ENCODE measurements at places on chromosomes 3 and 15. TPM values are rescaled to one million over a fixed set of nuclear protein-coding genes. Genes with fewer than 3 reads are reported as not detected.

- H3K4me1 ChIP-seq = peaks cover 1% of the 10 kb centered on the region
- H3K27ac ChIP-seq = no peak overlapping the region
- no peaks in the 10 kb centered on the region for H3K36me3 ChIP-seq
- H3K4me3 ChIP-seq = no peak overlapping the region
Observed at GRCh38 chr3:87375231-87375682, 98.9 kb upstream of the POU1F1 start.

DNA sequence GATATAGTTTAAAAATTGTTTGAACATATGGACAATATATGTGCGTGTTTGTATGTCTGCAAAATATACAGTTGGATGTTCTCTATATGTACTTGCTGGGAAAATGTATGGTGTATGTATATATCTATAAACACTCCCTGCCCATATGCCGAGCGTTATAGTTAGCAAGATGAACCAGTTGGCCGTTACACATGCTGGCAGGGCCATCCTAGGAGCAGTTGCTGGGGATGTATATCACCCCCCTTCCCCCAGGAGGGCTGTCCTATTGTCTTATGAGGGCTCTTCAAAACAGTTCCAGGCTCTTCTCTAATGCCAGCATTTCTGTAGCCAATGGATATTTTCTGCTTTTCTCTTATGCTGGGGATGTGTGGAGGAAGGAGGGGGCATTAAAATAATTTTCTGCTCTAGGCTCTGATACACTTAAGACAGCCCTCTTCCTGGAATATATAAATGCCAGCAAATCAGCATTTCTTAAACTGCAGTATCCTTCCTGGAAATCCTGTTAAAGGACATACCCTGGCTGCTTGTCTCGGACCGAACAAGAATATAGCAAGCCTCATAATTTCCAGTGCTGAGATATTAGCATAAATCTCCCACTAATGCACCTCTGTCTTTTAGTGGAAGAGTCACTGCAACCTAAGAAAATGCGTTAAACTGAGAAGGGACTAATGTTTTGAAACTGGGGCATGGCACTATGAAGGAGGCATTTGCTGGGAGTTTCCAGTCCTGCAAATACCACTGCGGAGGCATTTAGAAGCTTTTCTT is 134.4 kb downstream of the MDFIC2 start:
- H3K4me1 ChIP-seq = no peaks in the 10 kb centered on the region
- no peak for DNase-seq
- peaks cover 5% of the 10 kb centered on the region for H3K27me3 ChIP-seq
- no peaks in the 10 kb centered on the region for H3K36me3 ChIP-seq

- H3K27me3 ChIP-seq = peaks cover 13% of the 10 kb centered on the region
- H3K27ac ChIP-seq = no peak overlapping the region
- peak overlapping the region; percentile 69 for H3K4me3 ChIP-seq
Observed at GRCh38 chr3:149753717-149754116, 1.4 kb upstream of the COMMD2 start.

GRCh38 chr15:85831415-85832113 is 36.8 kb upstream of the KLHL25 start:
- H3K36me3 ChIP-seq = no peaks in the 10 kb centered on the region
- H3K4me1 ChIP-seq = peaks cover 8% of the 10 kb centered on the region
- H3K27me3 ChIP-seq = peaks cover 7% of the 10 kb centered on the region
- H3K4me3 ChIP-seq = no peak overlapping the region
- DNase-seq = peak; percentile 74

- H3K27ac ChIP-seq = no peak overlapping the region
- no peak overlapping the region for H3K4me3 ChIP-seq
- H3K4me1 ChIP-seq = no peaks in the 10 kb centered on the region
- no peaks in the 10 kb centered on the region for H3K27me3 ChIP-seq
- H3K36me3 ChIP-seq = no peaks in the 10 kb centered on the region
Observed at GRCh38 chr3:85589145-85589544, 630.4 kb downstream of the CADM2 start.

GRCh38 chr3:186464424-186465093 is 79.6 kb downstream of the CRYGS start:
- no peak overlapping the region for H3K4me3 ChIP-seq
- H3K4me1 ChIP-seq = peaks cover 1% of the 10 kb centered on the region
- H3K36me3 ChIP-seq = no peaks in the 10 kb centered on the region
- DNase-seq = no peak
- no peak overlapping the region for H3K27ac ChIP-seq

DNA sequence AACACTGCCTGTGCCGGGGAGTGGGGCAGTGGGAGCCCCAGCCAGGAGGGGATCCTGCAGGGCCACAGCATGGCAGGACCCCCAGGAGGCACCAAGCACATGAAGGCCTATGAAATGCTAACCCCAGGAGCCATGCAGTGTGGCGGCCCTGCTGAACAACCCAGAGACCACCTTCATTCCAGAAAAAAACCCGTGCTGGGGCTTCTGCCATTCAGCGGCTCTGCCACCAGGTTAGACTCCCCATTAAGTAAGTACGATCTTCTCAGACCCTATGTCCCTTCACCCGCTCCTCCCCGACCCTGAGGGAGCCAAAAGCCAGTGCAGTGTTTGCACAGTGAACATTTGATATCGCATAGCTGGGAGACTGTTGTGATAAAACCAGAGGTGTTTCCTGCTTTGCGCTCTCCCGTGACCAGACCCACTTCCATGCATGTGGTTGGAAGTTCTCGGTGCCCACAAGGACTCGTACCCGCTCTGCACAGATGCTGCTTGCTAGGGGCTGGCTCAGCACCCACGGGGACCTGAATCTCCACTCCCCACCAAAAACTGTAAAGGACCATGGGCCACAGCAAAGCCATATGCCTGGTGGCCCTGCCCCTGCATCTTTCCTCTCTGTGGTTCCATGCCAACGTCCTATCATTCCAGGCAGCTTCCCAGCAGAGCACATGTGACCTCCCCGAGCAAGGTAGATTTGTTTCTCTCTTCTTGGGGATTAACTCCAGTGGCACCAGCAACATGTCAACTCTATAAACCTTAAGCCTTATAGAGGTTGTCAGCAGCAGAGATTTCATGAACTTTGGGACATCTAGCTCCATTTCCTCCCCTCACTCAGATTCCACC is 5.3 kb downstream of the PLA2G4D start:
- H3K36me3 ChIP-seq = no peaks in the 10 kb centered on the region
- no peak for DNase-seq
- no peak overlapping the region for H3K4me3 ChIP-seq
- no peak overlapping the region for H3K27ac ChIP-seq

TMEM212 gene
- total RNA-seq = not detected

- H3K36me3 ChIP-seq = no peaks in the 10 kb centered on the region
- DNase-seq = no peak
- peaks cover 12% of the 10 kb centered on the region for H3K27me3 ChIP-seq
- H3K4me3 ChIP-seq = no peak overlapping the region
Observed at GRCh38 chr3:36201546-36201945, 178.8 kb upstream of the STAC start.

TM4SF1 gene
- total RNA-seq = 39.4 TPM

- no peak overlapping the region for H3K27ac ChIP-seq
- DNase-seq = no peak
- no peaks in the 10 kb centered on the region for H3K36me3 ChIP-seq
- H3K4me3 ChIP-seq = no peak overlapping the region
- H3K4me1 ChIP-seq = peaks cover 26% of the 10 kb centered on the region
- H3K27me3 ChIP-seq = no peaks in the 10 kb centered on the region
Observed at GRCh38 chr15:93831641-93832040, 399.7 kb upstream of the MCTP2 start.

C3orf22 gene
- not detected for total RNA-seq

DNA sequence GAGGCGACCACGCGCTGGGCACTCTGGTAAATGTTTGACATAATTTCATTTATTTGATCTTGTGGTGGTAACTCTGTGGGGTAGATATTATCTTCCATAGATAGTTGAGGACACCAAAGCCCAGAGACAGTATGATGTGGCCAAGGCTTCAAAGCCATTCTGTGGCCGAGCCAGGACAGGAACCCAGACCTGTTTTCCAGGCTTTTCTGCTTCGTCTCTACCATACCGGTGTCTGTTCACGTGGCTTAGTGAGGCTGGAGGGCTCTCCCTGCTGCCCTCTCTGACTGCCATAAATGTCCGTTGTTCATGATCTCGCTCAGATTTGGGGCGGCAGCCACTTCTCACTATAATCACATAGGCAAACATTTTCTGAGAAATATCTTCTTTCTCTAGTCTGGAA is 134.7 kb downstream of the PEX5L start:
- H3K27me3 ChIP-seq = peaks cover 3% of the 10 kb centered on the region
- no peaks in the 10 kb centered on the region for H3K4me1 ChIP-seq
- H3K36me3 ChIP-seq = no peaks in the 10 kb centered on the region
- H3K4me3 ChIP-seq = no peak overlapping the region

DNA sequence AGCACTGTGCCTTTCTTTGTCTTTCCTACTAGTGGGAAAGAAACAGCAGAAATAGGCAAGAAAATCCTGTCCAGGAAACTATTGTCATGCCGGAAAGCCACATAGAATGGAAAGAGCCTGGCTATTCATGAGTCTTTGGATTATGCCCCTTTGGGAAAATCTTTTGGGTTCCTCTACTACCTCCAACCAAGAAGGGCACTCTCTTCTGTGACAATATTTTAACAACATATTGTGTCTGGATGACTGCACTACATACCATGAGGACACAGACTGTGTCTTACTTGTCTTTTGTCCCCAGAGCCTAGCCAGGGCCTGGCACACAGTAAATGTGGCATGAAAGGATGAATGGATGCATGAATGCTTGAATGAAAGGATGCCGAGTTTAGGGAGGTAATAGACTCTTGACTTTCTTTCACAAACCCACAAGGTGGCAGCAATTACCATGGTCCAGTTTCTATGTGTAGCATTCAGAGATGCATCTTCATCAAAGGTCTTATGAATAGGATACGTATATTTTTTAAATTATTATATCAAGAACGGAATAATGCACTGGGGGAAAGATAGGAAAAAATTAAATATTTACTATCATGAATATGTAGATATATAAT is 30.3 kb downstream of the ARL14 start:
- DNase-seq = no peak
- no peak overlapping the region for H3K4me3 ChIP-seq
- H3K27ac ChIP-seq = no peak overlapping the region

AGTR1 gene
- 0.90 TPM for total RNA-seq

- peaks cover 21% of the 10 kb centered on the region for H3K4me1 ChIP-seq
- peak overlapping the region; percentile 79 for H3K27ac ChIP-seq
- peak overlapping the region; percentile 58 for H3K4me3 ChIP-seq
- no peak for DNase-seq
- H3K36me3 ChIP-seq = no peaks in the 10 kb centered on the region
- H3K27me3 ChIP-seq = no peaks in the 10 kb centered on the region
Observed at GRCh38 chr3:193744822-193745684, 152.0 kb downstream of the OPA1 start.

DNA sequence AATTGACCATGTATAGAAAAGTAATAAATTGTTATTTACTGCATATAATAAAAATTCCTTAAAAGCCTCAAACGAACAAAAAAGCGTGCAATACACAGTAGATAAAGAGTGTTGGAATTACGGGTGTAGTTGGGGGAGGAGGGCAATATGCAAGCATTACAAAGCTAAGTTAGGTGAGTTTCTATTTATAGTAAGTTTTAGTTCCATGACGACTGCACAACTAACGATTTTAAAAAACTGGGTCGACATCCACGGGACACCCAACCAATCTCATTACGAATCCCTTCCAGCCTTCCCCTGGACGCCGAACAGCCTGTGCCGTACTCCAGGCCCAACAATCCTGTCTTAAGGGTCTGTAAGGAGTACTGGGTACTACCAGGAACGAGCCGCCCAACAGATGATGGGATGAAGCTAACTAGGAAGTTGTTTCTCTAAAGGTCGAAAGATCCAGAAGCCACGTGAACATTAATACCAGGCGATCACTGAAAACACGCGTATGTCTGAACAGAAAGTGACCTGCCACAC is 677 bp downstream of the POLQ start:
- H3K27me3 ChIP-seq = no peaks in the 10 kb centered on the region
- peak overlapping the region; percentile 92 for H3K4me3 ChIP-seq
- H3K4me1 ChIP-seq = peaks cover 4% of the 10 kb centered on the region
- DNase-seq = no peak
- peak overlapping the region; percentile 62 for H3K27ac ChIP-seq

KBTBD13 gene
- total RNA-seq = not detected

CNTN6 gene
- 3.3 TPM for total RNA-seq

GRCh38 chr15:89812011-89812846 is 2.4 kb downstream of the ANPEP start:
- H3K27ac ChIP-seq = no peak overlapping the region
- DNase-seq = no peak
- H3K4me3 ChIP-seq = no peak overlapping the region
- H3K36me3 ChIP-seq = peaks cover 6% of the 10 kb centered on the region
- no peaks in the 10 kb centered on the region for H3K4me1 ChIP-seq
- peaks cover 30% of the 10 kb centered on the region for H3K27me3 ChIP-seq

CACNA2D3 gene
- total RNA-seq = 2.5 TPM

ITGB5 gene
- 70.7 TPM for total RNA-seq

GRCh38 chr15:75054172-75054897 is 30.9 kb downstream of the PPCDC start:
- peaks cover 15% of the 10 kb centered on the region for H3K4me1 ChIP-seq
- no peak for DNase-seq
- H3K27me3 ChIP-seq = no peaks in the 10 kb centered on the region
- H3K27ac ChIP-seq = peak overlapping the region; percentile 11
- H3K4me3 ChIP-seq = no peak overlapping the region

GRCh38 chr15:32933236-32933635 is 215.4 kb downstream of the GREM1 start:
- H3K27me3 ChIP-seq = peaks cover 4% of the 10 kb centered on the region
- DNase-seq = no peak
- H3K4me3 ChIP-seq = no peak overlapping the region
- no peak overlapping the region for H3K27ac ChIP-seq
- H3K36me3 ChIP-seq = peaks cover 4% of the 10 kb centered on the region

DNA sequence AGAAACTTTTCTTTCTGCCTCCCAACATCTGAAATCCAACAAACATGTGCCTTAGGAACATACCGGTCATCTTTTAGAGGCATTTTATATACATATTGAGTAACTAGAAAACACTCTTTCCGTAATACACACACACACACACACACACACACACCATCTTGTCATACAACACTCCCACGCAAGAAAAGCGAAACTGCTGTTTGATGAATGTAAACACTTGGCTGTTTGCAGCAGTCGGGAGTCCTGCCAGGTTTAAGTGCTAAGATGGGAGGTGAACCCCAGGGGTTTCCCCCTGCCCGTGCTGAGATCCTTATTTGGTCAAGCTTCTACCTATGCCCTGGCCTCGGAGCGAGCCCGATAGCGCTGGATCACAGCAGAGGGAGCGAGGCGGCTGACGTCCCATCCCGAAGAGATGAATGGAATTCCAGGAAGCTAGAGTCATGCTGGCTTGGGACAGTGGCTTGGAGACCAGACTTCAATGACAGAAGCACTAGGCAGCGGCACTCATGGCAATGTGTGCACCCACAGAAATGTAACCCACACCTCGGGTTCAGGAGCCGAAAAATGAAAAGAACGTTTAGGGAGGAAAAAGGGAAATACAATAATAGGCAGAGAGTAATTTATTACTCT is 1.3 kb upstream of the THBS1 start:
- peak overlapping the region; percentile 95 for H3K4me3 ChIP-seq
- no peak for DNase-seq
- peak overlapping the region; percentile 88 for H3K27ac ChIP-seq
- peaks cover 16% of the 10 kb centered on the region for H3K4me1 ChIP-seq
- H3K36me3 ChIP-seq = peaks cover 11% of the 10 kb centered on the region

CCR3 gene
- total RNA-seq = 0.14 TPM

- DNase-seq = no peak
- H3K36me3 ChIP-seq = no peaks in the 10 kb centered on the region
- no peaks in the 10 kb centered on the region for H3K4me1 ChIP-seq
- no peak overlapping the region for H3K27ac ChIP-seq
- H3K4me3 ChIP-seq = no peak overlapping the region
Observed at GRCh38 chr3:46400000-46400734, 6.7 kb downstream of the CCR5AS start.

CYP11A1 gene
- total RNA-seq = 1.0 TPM

Measured in type B pancreatic cell (in vitro differentiated cells).